ENCODE measurements at places on chromosomes 5 and 9. TPM values are rescaled to one million over a fixed set of nuclear protein-coding genes. Genes with fewer than 3 reads are reported as not detected.

PDGFRB gene
- 137 TPM for polyA plus RNA-seq

ACOT12 gene
- polyA plus RNA-seq: 1.2 TPM

TTC23L gene
- 5.0 TPM for polyA plus RNA-seq

C9orf43 gene
- 2.3 TPM for polyA plus RNA-seq

TAF1L gene
- polyA plus RNA-seq: 0.10 TPM

CCDC183 gene
- polyA plus RNA-seq: 5.5 TPM

FRMD3 gene
- polyA plus RNA-seq: 20.9 TPM

RNF183 gene
- polyA plus RNA-seq: 5.1 TPM

PCSK1 gene
- 0.38 TPM for polyA plus RNA-seq

LHX2 gene
- 0.28 TPM for polyA plus RNA-seq

IL5 gene
- 0.53 TPM for polyA plus RNA-seq
